Central memory CD4-positive, alpha-beta T cell (primary cell): ENCODE measurements at places on chromosomes 4 and X.

DNA sequence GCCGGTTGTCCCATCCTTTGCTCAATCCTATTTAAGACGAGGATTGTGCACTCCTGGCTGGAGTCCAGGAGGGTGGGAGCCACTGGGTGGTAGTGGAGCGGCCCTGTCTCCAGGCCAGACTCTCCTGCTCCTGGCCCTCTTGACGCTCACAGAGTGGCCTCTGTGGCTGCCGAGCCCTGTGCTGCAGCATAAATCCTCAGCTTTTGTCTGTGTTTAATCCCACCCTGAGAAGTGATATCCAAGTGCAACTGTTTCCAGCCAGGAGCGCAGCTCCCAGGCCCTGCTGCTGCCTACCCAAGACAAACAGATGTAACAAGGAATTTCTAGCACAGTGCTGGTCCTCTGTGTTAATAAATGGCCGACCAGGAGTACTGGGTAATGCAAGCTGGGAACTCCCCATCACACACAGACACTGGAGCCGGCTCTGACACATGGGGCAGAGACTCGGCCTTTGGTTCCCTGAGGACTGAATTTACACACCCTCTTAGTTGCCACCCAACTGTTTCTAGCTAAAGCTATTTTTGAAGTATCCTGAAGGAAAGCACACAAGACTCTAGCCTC, 85.3 kb downstream of the GATB start:
- no peak for DNase-seq

DNA sequence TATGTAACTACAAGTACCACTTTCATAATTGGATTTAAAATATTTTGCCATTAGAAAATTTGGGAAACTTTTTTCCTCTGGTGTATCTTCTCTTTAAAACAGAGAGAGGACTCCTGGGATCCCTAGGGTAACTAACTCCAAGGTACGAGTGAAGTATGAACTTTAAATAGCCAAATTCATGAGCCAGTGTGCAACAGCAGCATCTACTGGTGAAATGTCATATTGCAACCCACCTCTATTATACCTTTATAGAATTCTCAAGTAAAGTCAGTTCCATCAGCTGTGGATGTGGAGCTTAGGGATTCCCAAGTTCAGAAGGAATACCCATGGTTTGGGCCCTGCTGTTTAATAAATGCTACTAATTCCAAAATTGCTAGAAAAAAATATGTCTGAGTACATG, 282.7 kb upstream of the TAPT1 start:
- no peak for DNase-seq

DNA sequence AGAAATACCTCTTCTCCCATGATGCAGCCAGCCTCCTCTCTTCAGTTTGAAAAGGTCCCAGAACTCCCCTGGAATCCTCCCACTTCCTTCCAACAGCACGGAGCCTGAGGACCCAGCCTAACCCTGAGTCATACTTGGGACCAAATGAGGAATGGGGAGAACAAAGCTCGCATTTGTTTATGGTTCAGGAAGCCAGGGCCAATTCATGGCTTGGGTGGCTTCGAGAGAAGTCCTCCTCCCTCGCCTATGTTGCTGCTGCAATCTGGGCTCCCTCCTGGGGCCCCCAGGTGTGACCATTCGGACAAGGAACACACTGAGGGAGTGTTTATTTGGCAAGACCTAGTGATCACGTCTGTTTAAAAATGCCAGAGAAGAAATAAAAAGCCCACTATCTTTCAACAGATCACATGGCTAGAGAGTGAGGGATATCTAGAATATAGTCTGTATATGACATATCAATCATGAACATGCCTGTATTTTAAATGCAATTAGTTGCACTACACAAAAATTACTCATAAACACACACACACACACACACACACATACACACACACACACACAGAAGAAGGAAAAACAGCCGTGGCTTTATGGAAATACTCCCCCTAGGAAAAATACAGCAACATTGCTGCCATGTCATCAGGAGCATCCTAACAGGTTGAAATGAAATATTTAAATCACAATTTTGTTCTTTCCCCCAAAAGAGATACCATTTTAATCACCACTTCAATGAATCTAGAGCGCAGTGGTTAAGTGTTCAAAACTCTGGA, 155.7 kb upstream of the MAP3K15 start:
- DNase-seq: no peak

DNA sequence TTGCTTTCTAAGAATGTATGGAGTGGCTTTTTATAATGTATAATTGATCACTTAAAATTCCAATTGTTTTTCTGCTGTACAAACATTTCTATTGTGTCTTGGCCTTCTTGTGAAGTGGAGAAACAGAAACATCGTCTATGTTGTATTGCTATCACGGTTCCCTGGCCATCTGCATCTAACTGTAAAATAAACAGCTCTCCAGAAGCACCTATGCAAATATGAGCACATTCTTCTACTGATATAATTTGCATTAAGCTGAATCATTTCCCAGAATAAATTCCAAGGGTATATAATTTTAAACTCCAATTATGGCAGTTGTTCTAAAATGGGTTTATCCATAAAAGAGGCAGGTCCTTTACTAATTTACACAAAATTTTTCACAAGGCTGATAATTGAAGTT, 261.6 kb upstream of the STS start:
- no peak for DNase-seq

DNA sequence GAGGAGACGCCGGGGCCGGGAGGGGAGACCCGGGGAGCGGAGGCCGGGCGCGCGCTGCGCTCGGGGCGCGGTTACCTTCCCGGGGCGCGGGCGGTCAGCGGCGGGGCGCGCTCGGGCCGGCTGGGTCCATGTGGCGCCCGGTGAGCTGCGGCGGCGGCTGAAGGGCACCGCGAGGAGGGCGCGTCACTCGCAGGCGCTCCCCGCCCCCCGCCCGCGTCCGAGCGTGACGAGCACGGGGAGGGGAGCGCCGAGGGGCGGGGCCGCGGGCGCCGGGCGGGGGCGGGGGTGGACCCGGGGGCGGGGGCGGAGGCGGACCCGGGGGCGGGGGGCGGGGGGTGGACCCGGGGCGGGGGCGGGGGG, at the start of gene CPLX1:
Gene CPLX1 (minus strand): TSS at position 159 of the 360 bp plus-strand sequence. CDS start 1,607 bp downstream, outside the sequence.
- no peak for DNase-seq

DNA sequence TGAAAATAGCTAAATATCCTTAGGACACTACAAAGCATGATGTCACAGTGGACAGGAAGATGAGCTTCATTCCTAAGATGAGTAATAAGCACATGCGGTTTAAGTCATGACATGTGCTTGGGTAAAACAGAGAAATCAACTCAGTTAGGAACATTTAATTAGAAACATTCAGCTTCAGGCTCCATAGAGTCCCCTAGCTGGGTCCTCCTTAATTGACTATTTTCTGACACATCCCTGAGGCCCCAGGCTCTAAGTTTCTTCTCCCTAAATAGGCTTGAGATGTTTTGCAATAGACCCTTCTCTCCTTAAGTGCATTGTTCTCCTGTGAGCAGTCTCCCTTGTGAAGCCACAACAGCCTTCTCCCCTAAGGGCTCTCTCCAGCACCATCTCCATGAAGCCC, 70.4 kb upstream of the ANXA3 start:
- no peak for DNase-seq

GRCh38 chr4:20493761-20494353, 206.4 kb upstream of the PACRGL start:
- DNase-seq: no peak
